ENCODE measurements at places on chromosomes 7 and 10. TPM values are rescaled to one million over a fixed set of nuclear protein-coding genes. Genes with fewer than 3 reads are reported as not detected.

FAM25G gene
- total RNA-seq = not detected

GRCh38 chr7:142348100-142348499, 90.2 kb upstream of the PRSS58 start:
- no peaks in the 10 kb centered on the region for H3K27me3 ChIP-seq
- H3K27ac ChIP-seq = no peak overlapping the region
- no peaks in the 10 kb centered on the region for H3K36me3 ChIP-seq
- peaks cover 3% of the 10 kb centered on the region for H3K4me1 ChIP-seq
- no peak overlapping the region for H3K4me3 ChIP-seq

- no peak overlapping the region for H3K4me3 ChIP-seq
- no peak overlapping the region for H3K27ac ChIP-seq
- no peaks in the 10 kb centered on the region for H3K27me3 ChIP-seq
- DNase-seq = no peak
These were observed 12.2 kb upstream of the FAM53B start for GRCh38 chr10:124756156-124756903.

DNA sequence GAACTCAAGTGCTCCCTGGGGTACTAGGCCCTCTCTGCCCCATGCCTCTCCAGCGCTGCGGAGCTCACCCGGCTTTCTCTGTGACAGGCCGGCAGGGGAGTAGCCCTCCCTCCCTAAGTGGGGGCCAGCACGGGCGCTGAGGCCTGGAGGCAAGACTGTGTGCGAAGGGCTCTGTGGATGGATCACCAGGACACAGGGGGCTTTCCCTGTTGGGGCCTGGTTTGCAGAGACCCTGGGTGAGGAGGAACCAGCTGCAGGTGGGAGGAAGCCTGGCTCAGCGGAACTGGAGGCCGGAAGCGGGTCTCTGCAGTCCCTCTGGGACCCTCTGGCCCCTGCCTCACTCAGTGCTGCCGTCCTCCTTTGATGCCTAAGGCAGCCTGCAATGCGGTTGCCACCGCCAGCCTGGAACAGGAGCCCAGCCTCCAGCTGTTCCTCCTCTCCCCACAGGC, 106.0 kb downstream of the CYTH3 start:
- no peak overlapping the region for H3K4me3 ChIP-seq
- peak overlapping the region; percentile 83 for H3K27ac ChIP-seq
- DNase-seq = no peak
- H3K4me1 ChIP-seq = peaks cover 12% of the 10 kb centered on the region
- no peaks in the 10 kb centered on the region for H3K36me3 ChIP-seq

DNA sequence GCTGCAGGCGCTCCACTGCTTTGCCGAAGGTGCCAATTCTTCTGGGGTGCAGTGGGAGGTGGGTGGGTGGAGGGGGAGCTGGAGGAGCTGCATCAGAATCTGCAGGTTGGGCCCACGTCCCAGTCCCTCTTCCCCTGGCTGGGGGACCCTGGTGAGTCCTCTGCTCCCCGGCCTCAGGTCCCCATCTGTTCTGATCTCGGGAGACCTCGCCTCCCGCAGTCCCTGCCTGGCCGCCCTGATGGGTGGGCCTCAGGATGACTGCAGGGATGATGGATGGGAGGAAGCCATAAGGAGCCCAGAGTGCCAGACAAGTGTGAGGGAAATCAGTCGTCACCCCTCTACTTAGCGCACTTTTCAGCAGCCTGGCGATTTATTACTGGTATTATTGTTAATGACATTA, 89.3 kb upstream of the PCBD1 start:
- H3K27me3 ChIP-seq = peaks cover 11% of the 10 kb centered on the region
- no peak overlapping the region for H3K27ac ChIP-seq
- H3K36me3 ChIP-seq = no peaks in the 10 kb centered on the region
- no peak for DNase-seq
- no peaks in the 10 kb centered on the region for H3K4me1 ChIP-seq

DNA sequence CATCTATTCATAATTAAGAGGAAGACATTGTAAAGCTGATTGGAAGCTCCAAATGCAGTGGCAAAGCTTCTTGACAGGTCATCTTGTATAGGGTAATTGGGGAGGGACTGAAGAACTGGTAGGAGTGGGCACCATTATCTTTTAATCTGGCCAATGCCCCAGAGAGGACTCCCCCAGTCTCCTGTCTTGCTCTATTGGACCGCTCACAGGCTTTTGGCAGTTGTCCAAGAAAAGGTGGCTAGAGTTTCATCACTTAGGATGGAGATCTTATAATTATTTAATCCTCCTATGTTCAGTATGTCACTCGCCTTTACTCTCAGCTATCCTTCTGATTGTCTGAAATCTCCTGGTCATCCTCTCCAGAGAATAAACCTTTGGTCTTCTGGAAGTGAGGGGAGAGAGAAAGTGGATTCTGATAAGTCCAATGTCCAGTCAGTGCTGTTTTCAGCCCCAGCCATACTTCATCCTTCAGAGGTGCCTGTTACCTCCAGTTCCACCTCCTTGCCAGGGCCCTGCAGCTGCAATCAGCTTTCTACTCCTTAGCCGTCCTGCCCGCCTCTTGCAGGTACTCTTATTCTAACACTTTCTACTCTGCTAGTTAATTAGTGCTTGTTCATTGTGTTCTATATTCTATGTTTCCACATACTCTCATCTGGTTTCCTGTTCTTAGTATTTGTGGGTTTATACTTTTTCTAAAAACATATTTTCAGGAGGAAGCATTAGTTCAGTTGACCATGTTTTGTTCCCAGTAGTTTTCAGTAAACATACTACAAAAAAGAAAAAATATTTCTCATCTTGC, 241.6 kb downstream of the NSUN6 start:
- DNase-seq = no peak
- H3K27ac ChIP-seq = no peak overlapping the region
- no peaks in the 10 kb centered on the region for H3K27me3 ChIP-seq
- H3K4me1 ChIP-seq = no peaks in the 10 kb centered on the region

GRCh38 chr7:151838861-151839381, 38.0 kb downstream of the PRKAG2 start:
- no peaks in the 10 kb centered on the region for H3K27me3 ChIP-seq
- no peak for DNase-seq
- H3K4me3 ChIP-seq = no peak overlapping the region
- peaks cover 13% of the 10 kb centered on the region for H3K4me1 ChIP-seq
- H3K27ac ChIP-seq = no peak overlapping the region

DNA sequence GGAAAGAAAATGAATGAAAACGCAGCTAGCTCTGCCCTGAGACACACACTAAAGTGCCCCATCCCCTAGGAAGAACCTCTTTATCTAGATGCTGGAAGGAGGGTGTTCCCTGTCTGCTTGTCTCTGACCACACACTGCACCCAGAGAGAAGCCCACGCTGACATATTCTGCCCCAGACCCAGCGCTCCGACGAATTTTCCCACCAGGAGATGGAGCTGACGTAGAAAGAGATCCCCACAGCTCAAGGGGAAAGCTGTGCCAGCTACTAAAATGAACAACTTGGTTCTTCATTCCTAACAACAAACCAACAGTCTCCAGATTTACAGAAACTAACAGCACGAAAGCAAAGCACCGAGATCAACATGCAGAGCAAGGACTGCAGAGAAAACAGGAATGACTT, 73.3 kb downstream of the KIAA1549 start:
- H3K4me3 ChIP-seq = no peak overlapping the region
- no peaks in the 10 kb centered on the region for H3K27me3 ChIP-seq
- peaks cover 34% of the 10 kb centered on the region for H3K36me3 ChIP-seq
- no peak overlapping the region for H3K27ac ChIP-seq
- no peak for DNase-seq
